ENCODE measurements at places on chromosomes 3 and 15.
A peak's percentile ranks its signal among the peaks of the same experiment; 100 is the strongest.

GRCh38 chr15:63582718-63583426 is 14.3 kb upstream of the FBXL22 start:
- DNase-seq = no peak

- DNase-seq = no peak
These were observed 302.2 kb upstream of the CTDSPL start for GRCh38 chr3:37559461-37559860.

GRCh38 chr3:113948015-113948917 is 453 bp downstream of the ZDHHC23 start:
- peak; percentile 27 for DNase-seq

DNA sequence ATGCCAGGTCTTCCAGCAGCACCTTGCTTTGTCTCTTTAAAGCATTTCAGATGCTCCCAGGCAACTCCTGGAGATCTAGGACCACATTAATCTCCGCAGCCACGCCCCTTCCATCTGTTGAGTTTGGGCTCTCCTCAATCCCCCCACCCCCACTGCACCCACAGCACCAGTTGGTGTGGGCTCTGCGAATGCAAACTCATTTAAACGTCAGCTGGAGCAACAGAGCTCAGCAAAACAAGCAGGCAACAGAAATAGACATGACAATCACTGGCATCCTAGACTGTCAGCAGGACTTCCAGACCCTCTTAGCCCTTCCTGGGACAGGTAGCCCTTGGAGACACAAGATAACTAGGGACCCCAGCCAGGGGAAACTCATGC is 106.9 kb downstream of the LSM3 start:
- no peak for DNase-seq

DNA sequence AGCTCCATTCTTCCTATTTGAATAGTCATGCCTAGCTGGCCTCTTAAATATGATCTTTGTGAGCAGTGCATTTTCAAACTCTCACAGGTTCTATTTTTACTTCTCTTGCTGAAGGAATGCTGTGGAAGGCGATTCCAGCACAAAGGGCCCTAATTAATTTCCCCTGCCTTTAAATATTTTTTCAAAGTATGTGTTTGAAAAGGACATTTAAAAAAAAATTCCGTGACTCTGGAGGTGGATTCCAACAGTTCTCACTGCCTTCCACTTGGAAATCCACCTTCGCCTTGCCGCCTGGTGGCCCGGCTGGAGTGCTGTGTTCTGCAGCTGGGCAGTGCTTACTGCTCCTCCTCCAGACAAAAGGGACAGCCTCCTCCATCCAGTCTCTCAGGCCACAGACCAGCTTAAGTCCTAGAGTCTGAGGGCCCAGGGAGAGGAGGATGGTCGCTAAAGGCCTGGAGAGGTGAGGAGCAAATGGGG is 61.5 kb upstream of the CORO2B start:
- no peak for DNase-seq

GRCh38 chr3:180973543-180973942 is 16.0 kb downstream of the DNAJC19 start:
- no peak for DNase-seq

DNA sequence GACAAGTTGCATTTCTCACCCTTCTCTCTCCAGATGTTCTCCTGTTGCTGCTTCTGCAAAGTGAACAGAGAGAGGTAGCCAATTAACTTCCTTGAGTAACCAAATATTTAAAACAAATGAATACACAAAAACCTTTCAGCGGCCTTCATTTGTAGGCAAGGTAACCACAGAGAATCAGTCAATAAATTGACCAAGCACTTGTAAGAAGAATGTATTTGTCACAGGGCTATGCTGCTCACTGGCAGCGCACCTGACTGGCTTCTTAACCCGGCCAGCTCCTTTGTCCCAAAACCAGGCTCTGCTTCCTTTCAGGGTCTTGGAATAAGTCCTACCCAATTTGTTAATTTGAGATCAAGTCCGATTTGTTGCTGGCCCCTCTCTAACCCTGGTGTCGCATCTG is 43.5 kb upstream of the STXBP5L start:
- no peak for DNase-seq

GRCh38 chr3:195171093-195171873 is 99.7 kb downstream of the XXYLT1 start:
- no peak for DNase-seq

DNA sequence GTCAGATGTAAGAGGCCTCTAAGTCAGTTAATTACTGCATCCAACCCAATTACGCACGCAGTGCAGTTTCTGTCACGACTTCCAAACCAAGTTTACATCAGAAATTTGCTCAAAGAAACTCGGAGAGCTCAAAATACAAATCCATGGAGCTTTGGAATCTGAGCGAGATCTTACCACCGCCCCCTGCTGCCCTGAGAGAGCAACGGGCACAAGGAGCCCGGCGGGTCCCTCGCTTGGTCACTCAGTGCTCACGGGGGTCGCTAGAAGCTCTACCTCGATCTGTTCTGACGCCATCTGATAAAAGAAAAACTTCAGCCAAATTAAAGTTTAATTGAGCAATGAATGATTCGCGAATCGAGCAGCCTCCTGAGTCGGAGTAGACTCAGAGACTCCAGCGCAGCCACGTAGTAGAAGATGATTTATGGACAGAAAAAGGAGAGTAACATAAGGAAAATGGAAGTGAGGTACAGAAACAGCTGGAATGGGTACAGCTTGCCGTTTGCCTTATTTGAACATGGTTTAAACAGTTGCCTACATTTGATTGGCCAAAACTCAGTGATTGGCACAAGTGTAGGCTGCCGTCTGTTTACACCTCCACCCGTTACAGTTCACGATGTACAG is 232.7 kb upstream of the ATP10A start:
- DNase-seq = no peak

DNA sequence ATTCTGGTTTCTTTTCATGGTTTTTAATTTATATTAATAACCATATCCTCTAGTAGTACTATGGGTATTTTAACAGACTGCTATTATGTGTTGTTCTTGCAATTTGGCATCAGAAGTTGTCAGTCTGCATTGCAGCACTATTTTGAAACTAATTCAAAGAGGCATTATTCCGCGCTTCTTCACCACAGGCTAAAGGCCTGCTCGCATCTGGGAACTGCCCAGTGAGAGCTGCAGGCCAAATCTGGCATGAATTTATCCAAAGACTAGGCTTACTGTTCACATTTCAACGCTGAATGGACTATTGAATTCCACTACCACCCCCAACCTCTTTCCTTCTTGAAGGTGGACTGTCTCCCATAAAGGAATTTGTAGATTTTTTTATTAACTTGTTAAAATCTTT is 310.4 kb upstream of the NR2F2 start:
- no peak for DNase-seq
